ENCODE measurements at places on chromosomes 6 and 20. TPM values are rescaled to one million over a fixed set of nuclear protein-coding genes. Genes with fewer than 3 reads are reported as not detected.

GPX6 gene
- total RNA-seq, result not detected

OR2B2 gene
- not detected for total RNA-seq

CLPSL2 gene
- total RNA-seq, result 2.0 TPM

ASIP gene
- not detected for total RNA-seq

HCK gene
- 0.06 TPM for total RNA-seq

ACTR5 gene
- 9.5 TPM for total RNA-seq

MUC21 gene
- total RNA-seq, result not detected

HLA-DRB1 gene
- not detected for total RNA-seq

CRISP2 gene
- not detected for total RNA-seq

FKBP5 gene
- 48.9 TPM for total RNA-seq

AARS2 gene
- 5.8 TPM for total RNA-seq

RIPOR3 gene
- total RNA-seq, result 0.08 TPM

HCRTR2 gene
- not detected for total RNA-seq

C6orf58 gene
- total RNA-seq, result not detected

TLDC2 gene
- total RNA-seq, result not detected

PEX3 gene
- 13.9 TPM for total RNA-seq

L3MBTL1 gene
- 1.1 TPM for total RNA-seq

FBXO30 gene
- 5.1 TPM for total RNA-seq

SNAP91 gene
- total RNA-seq, result 0.14 TPM

PBOV1 gene
- total RNA-seq, result not detected

RAET1L gene
- 0.44 TPM for total RNA-seq

RPS6KA2 gene
- 0.11 TPM for total RNA-seq

EYS gene
- 0.07 TPM for total RNA-seq

DCDC2 gene
- total RNA-seq, result 2.5 TPM

MTFR2 gene
- 11.6 TPM for total RNA-seq

MDFI gene
- total RNA-seq, result 0.46 TPM

BANF2 gene
- total RNA-seq, result not detected
